ENCODE measurements at places on chromosomes 2 and 18. TPM values are rescaled to one million over a fixed set of nuclear protein-coding genes. Genes with fewer than 3 reads are reported as not detected.

- no peak for DNase-seq
Observed at GRCh38 chr2:58098254-58099095, 51.9 kb downstream of the VRK2 start.

DNA sequence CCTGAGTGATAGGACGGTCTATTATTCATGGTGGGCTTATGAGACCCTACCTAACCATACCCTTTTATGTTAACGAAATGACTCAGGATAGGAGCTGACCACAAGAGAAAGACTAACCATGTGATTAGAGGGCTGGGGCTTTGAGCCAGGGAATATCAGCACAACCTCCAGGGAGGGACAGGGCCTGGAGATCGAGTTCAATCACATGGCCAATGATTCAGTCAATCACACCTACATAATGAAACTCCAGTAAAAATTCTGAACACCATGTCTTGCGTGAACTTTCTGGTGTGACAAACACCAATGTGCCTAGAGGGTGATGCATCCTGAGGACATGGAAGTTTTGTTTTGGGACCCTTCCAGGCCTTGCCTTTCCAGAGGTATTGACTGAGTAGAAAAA lies 2.2 kb upstream of the TEX51 start:
- DNase-seq, result no peak

- no peak for DNase-seq
Observed at GRCh38 chr2:33529771-33530481, 53.5 kb downstream of the RASGRP3 start.

- DNase-seq, result no peak
Observed at GRCh38 chr18:77110400-77110799, 22.2 kb downstream of the MBP start.

DNA sequence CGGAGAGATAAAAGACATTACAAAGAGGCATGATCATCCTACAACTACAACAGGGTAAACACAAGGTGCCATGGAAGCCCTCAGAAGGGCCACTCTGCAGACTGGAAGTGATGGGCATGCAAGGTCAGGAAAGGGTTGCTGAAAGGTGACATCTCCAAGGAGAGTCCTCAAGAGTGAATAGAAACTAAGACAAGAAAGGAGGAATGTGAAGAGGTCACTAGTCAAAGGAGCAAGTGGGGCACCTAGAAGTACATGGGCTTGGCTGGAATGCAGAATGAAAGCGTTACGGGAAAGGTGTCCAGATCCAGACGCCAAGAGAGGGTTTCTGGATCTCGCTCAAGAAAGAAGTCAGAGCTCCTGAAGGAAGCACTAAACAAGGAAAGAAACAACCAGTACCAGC lies 314.3 kb downstream of the NBAS start:
- no peak for DNase-seq

GRCh38 chr2:17594533-17595401 lies 54.3 kb downstream of the VSNL1 start:
- DNase-seq, result no peak

GRCh38 chr2:9139491-9140443 lies 66.8 kb upstream of the ASAP2 start:
- peak; percentile 77 for DNase-seq

- DNase-seq, result no peak
Observed at GRCh38 chr2:134396493-134396892, 142.6 kb downstream of the MGAT5 start.

DNA sequence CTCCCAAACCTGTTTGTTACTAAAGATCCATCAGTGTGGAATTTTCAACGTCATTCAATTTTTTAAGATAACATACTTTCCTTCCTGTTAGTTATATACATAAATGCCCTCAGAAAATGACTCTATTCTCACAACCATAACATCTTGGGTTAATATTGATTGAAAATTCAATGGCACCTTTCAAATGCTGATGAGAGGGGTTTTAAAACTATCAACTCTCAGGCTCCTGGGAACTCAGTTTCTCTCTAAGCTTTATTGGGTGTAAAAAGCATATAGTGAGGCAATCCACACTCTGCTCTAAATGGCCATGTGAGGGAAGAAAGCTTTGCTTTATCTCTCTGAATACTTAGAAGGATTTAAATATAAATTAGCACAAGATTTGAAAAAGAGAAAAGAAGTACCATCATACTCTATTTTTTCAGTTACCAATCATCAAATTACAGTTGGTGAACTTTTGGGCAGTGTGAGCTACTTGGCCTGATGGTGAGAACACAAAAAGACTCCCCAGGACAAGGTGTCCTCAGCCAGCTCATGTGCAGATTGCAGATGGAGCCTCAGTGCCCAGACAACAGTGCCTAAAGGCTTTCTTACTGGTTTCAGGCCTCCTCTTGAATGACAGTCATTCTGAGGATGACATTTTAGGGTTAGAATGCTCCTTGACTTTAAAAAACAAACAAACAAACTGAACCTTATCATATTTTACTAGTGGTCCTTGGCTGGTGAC lies 24.6 kb upstream of the CERS6 start:
- DNase-seq, result no peak

GRCh38 chr2:17326717-17327116 lies 191.5 kb downstream of the RAD51AP2 start:
- no peak for DNase-seq

- DNase-seq, result no peak
Observed at GRCh38 chr2:72036595-72036994, 111.1 kb downstream of the CYP26B1 start.

DNA sequence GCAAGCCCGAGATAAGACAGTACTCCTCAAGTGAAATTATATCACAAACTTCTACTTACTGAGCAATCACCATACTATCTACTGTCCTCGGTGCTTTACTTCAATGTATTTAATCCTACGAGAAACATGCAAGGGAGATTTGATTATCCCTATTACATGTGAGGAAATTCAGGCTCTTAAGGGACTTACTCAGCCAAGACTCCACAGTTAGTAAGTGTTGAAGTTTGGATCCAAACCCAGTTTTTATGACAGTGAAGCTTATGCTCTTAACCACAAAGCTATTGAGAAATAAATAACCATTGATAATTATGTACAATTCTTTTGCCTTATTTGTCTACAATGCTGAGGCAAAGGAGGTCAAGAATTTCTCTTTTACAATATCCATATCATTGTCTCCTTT lies 672.9 kb upstream of the ACVR2A start:
- no peak for DNase-seq

GRCh38 chr2:84040281-84040680 lies 418.8 kb downstream of the SUCLG1 start:
- no peak for DNase-seq

DNA sequence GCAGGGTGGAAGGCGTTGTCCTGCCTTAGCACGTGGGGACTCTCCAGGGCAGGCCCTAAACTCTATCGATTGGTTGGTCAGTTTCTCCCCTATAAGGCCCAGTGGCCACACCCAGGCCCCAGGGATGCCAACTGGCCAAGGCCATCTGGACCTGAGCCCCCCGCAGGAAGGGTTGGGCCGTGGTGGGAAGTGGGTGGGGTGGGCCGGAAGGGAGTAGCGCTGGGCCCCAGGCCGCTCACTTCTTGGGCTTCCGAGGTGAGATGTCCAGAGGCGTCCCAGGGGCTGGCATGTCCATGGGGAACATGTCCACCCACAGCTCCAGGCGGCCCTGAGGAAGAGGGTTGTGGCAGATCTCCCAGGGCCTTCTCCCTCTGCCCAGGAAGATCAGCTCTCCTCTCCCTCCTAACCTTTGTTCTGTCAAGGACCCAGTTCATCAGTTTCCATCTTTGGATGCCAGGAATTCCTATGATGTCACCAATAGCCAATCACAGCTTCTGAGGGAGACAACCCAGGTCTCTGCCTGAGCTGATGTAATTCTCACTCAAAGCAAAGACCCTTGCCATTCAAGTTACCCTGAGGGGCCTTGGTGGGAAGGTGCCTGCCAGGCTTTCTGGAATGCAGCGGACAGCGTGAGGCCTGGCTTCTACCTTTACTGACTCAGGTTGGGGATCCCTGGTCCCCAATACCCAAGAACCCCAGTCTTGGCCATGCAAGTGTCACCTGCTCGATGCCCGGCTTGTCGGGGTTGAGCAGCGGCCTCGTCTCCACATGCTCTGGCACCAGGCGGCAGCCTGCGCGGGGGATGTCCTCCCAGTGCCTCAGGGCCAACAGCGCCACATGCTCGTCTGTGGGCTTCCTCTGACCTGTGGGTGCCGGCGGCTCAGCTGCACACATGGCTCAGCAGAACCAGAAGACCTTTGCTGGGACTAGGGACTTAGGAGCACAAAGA lies 14.4 kb downstream of the OTOF start:
- no peak for DNase-seq

DNA sequence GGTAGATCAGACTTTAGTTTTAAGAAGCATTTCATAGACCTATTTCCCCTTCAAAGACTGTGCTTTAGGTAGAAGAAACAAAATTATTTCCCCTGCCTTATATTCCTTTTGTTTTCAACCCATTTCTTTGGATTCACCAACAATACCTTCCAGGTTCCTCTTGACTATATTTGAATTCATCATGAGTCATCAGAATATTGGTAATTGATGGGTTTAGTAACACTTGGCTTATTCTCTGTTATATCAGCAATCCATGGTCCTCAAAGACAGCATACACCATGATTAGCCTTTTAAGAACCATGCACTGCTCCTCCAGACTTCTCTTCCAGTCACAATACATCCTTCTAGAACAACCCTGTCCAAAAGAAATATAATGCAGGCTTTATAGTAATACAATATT lies 83.0 kb upstream of the NOSTRIN start:
- DNase-seq, result no peak

DNA sequence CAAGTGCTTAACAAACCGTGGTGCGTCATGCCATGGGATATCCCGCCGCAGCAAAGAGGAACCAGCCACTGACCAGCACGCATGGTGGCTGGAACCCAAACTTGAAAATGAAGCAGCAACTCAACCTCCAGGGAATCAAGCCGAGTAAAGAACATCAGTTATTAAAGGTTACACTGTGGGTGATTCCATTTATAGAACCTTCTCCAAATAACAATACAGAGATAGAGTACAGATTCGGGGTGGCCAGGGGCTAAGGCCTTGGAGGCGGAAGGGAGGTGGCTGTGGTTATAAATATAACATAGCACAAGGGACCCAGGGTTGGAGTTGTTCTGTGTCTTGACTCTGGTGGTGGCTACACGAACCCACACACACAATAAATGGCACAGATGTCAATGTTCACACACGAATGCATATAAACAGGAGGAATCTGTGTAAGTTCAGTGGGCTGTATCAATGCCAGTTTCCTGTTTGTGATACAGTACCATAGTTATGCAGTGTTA lies 123.1 kb downstream of the EIPR1 start:
- DNase-seq, result no peak

DNA sequence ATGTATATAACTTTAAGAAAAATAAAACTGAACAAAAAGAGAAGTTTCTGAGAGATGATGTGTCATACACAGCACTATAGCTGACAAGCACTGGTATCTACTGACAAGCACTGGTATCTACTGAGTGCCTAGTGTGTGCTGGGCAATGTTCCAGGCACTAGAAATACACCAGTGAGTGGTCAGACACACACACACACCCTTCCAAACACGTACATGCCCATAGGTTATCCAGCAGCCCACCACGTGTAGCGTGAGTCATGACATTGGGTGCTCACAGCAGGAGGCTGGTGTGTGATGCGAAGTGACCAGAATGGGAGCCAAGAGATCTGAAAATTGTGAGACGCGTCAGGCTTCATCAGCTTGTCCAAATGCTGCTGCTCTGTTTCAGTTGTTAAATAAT lies 12.2 kb upstream of the GNAL start:
- peak; percentile 14 for DNase-seq

DNA sequence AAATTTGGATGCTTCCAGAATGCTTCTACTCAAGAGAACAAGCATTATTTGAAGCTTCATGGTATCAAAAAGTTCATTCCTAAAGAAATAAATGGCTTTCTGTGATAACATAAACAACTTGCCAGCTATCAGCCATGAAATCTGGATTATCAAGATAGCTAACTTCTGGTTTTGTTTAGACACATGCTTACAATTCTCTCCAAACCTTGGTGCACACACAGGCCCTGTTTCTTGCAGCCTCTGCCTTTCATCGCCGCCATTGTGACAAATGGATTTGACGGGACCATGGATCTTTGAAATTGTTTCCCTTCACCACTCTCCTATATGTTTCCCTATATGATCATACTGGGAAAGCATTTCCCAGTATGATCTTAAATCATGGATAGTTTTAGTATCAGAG lies 47.9 kb upstream of the CABLES1 start:
- DNase-seq, result no peak

- DNase-seq, result no peak
Observed at GRCh38 chr2:164976301-164976700, 21.0 kb upstream of the SLC38A11 start.

DNA sequence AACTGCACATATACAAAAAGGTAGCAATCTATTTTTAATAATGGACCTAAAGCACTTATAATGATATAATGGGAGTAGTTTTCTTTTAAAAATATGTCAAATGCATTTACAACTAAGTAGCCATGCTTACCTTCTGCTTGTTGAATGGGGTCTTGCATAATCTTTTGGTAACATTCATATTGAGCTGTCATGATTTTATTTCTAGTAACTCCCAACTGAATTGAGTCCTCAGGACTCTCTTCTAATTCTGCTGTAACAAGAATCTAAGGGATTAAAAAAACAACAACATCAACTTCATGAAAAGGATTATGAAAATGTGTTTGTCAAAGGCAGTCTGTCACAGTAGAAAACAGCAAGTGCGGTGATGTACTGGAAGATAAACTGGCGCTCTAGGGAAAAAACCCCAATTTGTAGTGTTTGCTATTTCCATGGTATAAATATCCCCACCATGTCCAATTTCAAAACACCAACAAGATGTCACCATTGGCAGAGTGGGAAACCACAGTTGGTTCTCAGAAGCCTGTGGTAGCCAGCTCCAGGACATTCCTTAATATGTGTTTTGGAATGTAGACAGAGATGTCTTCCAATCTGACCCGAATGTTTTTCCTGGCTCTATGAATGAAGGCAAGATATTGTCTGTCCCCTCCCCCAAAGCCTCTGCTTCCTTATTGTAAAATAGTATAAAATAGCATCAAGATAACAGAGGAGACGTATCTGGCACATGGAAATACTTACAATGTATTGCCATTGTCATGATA lies 64.8 kb downstream of the CALCRL start:
- DNase-seq, result no peak

DNA sequence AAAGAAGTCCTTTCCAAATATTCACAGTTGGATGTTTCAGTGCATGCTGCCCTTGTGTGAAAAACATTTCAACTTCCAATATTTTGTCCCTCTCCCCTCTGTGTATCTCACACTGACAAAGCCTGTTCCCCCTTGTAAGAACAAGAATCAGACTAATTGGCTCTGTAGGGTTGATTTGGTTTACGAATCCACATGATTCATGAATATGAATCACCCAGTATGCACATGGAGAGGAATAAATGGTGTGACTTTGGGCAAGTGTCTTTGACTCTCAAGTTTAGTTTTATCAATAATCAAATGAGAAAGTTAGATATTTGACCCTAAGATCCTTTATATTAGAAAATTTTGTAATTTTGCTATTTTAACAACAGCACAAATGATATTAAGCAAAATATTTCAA lies 9.3 kb upstream of the CDH20 start:
- no peak for DNase-seq

POTEC gene
- not detected for total RNA-seq

WNT10A gene
- total RNA-seq, result 0.35 TPM

MAPK4 gene
- not detected for total RNA-seq

TMEM182 gene
- 3.7 TPM for total RNA-seq

MARCHF4 gene
- total RNA-seq, result not detected

LRRTM4 gene
- total RNA-seq, result not detected

CAVIN2 gene
- not detected for total RNA-seq

TTL gene
- 33.0 TPM for total RNA-seq

MAPRE3 gene
- total RNA-seq, result 0.91 TPM

TTR gene
- not detected for total RNA-seq

CAPN13 gene
- not detected for total RNA-seq
